ENCODE measurements at places on chromosomes 13 and 19. TPM values are rescaled to one million over a fixed set of nuclear protein-coding genes. Genes with fewer than 3 reads are reported as not detected.

Gene LYPD5
- not detected for polyA plus RNA-seq

- H3K27ac ChIP-seq = no peak overlapping the region
- DNase-seq = no peak
Measured at GRCh38 chr19:33473653-33474305, 47.8 kb downstream of the PEPD start.

- peaks cover 23% of the 10 kb centered on the region for H3K4me1 ChIP-seq
- H3K36me3 ChIP-seq = no peaks in the 10 kb centered on the region
- H3K4me3 ChIP-seq = no peak overlapping the region
- H3K27me3 ChIP-seq = peaks cover 39% of the 10 kb centered on the region
- no peak overlapping the region for H3K27ac ChIP-seq
Measured at GRCh38 chr13:102399791-102400674, 1.8 kb downstream of the FGF14 start.

GRCh38 chr13:78586706-78587105 lies 16.6 kb downstream of the POU4F1 start:
- H3K4me3 ChIP-seq = no peak overlapping the region
- no peak for DNase-seq
- H3K27me3 ChIP-seq = peaks cover 25% of the 10 kb centered on the region
- no peaks in the 10 kb centered on the region for H3K4me1 ChIP-seq

- DNase-seq = peak; percentile 41
- peaks cover 8% of the 10 kb centered on the region for H3K4me1 ChIP-seq
- H3K36me3 ChIP-seq = no peaks in the 10 kb centered on the region
- H3K27ac ChIP-seq = no peak overlapping the region
- H3K27me3 ChIP-seq = no peaks in the 10 kb centered on the region
Measured at GRCh38 chr19:35114353-35115176, 1.1 kb upstream of the FXYD3 start.

DNA sequence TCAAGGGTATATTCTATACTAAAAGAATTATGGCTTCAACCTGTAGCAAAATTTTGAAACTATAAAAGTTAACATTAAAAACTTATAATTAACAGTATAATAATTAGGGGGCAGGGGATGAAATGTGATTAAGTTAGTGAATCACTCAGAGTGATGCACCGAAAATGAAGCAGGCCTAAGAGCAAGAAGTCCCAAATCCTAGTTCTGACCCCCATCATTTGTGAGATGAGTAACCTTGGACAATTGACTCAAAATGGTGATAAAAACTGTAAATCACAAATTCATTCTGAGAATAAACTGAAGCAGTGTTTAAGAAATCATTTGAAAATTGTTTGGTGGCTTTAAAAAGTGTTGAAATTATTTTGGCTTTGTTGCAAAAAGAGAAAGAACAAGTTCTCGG lies 56.8 kb downstream of the KLF12 start:
- no peak overlapping the region for H3K27ac ChIP-seq
- H3K4me1 ChIP-seq = peaks cover 34% of the 10 kb centered on the region
- H3K36me3 ChIP-seq = no peaks in the 10 kb centered on the region

DNA sequence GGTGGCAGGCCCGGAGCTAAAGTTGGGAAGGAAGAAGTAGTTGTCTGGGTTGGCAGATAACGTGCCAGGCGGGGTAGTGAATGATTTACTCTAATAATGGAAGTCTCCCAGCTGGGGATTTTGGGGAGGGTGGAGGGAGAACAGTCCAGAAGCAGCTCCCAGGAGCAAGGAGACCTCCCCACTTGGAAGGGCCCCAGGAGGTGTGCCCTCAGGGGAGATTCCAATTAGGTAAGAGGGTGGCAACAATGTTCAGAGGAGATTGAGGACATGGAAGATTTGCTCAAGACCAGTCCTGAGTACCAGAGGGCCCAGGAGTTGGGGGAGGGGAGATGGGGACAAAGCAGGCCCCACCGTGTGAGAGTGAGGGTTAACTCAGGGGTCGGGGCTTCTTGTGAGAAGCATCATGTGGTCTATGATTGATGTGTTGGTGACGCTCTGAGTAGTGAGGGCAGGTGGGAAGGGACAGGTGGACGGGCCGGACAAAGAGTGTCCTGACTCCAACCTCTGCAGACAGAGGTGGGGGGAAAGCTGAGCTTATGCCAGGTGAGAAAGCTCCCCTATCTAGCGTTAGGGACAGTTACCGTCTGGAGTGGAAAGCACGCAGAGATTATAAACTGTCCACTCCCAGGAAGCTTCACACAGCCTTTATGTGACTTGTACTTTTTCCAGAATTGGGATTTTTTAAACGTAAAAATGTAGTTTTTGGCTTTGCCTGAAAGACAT lies 3.5 kb downstream of the SPINT2 start:
- no peaks in the 10 kb centered on the region for H3K36me3 ChIP-seq
- H3K4me3 ChIP-seq = no peak overlapping the region
- no peak for DNase-seq
- no peaks in the 10 kb centered on the region for H3K27me3 ChIP-seq

- H3K27ac ChIP-seq = no peak overlapping the region
- no peaks in the 10 kb centered on the region for H3K27me3 ChIP-seq
- peaks cover 28% of the 10 kb centered on the region for H3K4me1 ChIP-seq
- H3K4me3 ChIP-seq = no peak overlapping the region
- DNase-seq = no peak
Measured at GRCh38 chr13:111156421-111156820, 41.3 kb downstream of the ARHGEF7 start.

DNA sequence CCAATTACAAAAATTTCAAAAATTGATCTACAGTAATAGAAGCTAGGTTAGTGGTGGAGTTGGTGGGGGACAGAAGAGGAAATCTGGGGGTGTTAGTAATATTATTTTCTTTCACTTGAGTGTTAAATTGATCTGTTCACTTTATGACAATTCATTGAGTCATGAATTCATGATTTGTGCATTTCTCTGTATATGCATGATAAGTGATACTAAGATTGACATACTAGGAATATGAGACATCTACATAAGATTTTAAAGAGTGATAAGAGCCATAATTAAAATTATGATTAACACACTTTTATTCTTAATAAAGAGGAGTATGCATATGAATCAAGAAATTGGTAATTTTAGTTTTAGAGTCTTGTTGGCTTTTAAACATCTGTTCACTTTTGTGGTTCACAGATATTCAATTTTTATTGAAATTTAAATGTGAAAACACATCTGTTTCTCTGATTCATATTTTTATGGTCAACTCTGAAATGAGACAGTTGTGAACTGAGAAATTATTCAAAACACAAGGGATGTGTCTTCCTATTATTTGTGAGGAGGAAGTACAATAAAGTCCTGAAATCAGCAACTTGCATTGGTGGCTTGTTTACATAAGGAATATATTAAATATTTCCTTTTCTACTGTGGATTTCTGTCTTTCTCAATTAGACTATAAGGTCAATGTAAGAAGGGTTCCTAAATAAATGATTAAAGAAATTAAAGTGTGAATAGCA lies 196.5 kb downstream of the ITGBL1 start:
- no peaks in the 10 kb centered on the region for H3K36me3 ChIP-seq
- no peak for DNase-seq
- no peak overlapping the region for H3K27ac ChIP-seq
- no peak overlapping the region for H3K4me3 ChIP-seq
- no peaks in the 10 kb centered on the region for H3K27me3 ChIP-seq
- H3K4me1 ChIP-seq = no peaks in the 10 kb centered on the region

DNA sequence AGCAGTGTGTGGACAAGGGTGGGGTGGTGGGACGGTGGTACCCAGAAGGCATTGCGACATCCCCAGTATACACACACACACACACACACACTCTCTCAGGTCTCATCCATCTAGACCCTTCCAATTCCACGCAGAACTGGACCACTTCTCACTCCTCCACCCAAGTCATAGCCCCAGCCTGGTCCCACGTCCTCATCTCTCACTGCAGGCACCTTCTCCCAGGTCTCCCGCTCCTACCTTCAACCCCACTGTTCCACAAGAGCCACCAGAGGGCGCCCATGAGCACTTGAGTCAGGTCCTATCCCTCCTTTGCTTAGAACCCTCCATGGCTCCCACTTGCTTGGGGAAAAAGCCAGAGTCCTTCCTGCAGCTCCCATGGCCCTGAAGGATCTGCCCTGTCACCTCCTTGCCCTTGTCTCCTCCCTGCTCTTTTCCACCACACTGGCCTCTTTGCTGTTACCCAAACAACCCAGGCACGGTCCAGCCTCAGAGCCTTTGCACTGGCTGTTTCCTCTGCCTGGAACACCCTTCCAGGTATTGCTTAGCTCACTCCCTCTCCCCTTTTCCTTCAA lies 62.6 kb downstream of the IER2 start:
- H3K27me3 ChIP-seq = no peaks in the 10 kb centered on the region
- H3K36me3 ChIP-seq = no peaks in the 10 kb centered on the region
- H3K4me1 ChIP-seq = no peaks in the 10 kb centered on the region
- H3K27ac ChIP-seq = no peak overlapping the region
- H3K4me3 ChIP-seq = no peak overlapping the region
- DNase-seq = peak; percentile 83

Data from CD8-positive, alpha-beta memory T cell (primary cell).